ENCODE measurements at places on chromosomes 13 and 19. TPM values are rescaled to one million over a fixed set of nuclear protein-coding genes. Genes with fewer than 3 reads are reported as not detected.

GRCh38 chr13:97976610-97977521 lies 23.4 kb downstream of the IPO5 start:
- peak; percentile 74 for DNase-seq

- DNase-seq, result peak; percentile 34
Measured at GRCh38 chr19:5205381-5205780, 135.2 kb downstream of the PTPRS start.

DNA sequence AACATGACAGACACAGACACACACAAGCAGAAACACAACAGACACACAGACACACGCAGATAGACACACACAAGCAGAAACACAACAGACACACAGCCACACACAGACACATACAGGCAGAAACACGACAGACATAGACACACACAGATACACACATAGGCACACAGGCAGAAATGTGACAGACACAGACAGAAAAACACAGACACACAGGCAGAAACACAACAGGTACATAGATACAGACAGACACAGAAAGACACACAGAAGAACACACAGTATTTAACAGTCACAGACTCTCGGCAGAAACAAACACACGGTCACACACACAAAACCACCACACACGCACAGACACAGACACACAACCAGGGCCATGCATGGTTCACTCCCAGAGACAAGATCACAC lies 905 bp downstream of the TBXA2R start:
- DNase-seq, result no peak

- DNase-seq, result no peak
Measured at GRCh38 chr13:113621046-113621445, 36.5 kb downstream of the TFDP1 start.

DNA sequence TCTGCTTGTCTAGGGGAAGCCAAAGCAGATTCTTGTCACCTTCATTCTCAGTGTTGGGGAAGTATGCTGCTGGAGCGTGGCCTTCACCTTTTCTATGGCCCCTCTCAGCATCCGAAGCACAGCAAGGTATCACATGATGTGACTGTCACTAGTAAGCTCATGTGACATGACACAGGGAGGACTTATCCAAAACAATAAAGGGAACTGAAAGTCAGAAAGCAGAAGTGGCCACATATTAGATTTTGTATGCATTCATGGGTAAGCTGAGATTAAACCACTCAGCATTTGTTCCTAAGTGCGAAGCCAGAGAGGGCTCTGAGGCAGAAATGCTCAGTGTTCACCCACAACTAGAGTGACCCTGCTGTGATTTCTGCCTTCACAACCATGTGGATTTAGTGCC lies 72.8 kb upstream of the PCDH8 start:
- no peak for DNase-seq

The KLK3 gene
- not detected for total RNA-seq

DNA sequence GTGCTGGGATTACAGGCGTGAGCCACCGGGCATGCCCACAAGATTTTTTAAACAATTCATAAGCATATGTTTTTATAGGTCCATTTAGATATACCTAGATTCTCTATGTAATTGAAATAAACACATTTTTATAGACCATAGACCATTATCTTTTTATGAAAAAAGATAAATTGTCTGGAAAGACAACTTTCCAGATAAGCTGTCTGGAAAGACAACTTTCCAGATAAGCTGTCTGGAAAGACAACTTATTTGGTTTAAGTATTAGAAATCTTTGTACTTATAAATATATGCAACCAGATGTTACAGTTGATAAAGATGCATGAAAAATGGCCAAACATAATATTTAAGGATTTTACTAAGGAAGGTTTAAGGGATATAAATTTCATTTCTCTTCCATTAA lies 538.5 kb downstream of the GPC6 start:
- no peak for DNase-seq

- peak; percentile 78 for DNase-seq
Measured at GRCh38 chr19:4058693-4059452, 7.8 kb downstream of the ZBTB7A start.

GRCh38 chr19:3357992-3358688 lies 8.2 kb upstream of the NFIC start:
- DNase-seq, result peak; percentile 79

GRCh38 chr19:38209671-38210457 lies 14.2 kb downstream of the DPF1 start:
- DNase-seq, result peak; percentile 91

DNA sequence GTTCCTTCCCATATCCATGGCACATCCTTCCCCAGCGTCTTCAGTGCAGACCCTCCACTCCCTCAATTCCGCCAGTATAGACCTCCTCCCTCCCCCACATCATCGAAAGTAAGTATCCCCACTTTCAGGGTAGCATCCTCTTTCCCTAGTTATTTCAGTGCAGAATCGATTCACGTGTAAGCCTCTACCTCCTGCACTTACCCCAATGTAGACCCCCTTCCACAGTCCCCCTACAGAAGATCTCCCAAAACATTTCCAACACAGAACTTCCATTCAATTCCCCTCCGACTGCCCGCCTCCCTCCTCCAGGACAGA lies 664 bp downstream of the IRF3 start:
- DNase-seq, result no peak

GRCh38 chr19:41350735-41351338 lies 2.9 kb downstream of the TGFB1 start:
- peak; percentile 64 for DNase-seq

- peak; percentile 96 for DNase-seq
Measured at GRCh38 chr19:3210347-3211017, 14.0 kb upstream of the CELF5 start.

- peak; percentile 97 for DNase-seq
Measured at GRCh38 chr19:913080-913748, at the start of gene R3HDM4. TSS of gene R3HDM4 (minus strand) at chr19:913219. CDS start at chr19:913157, 62 bp downstream.

Data from H7 (cell line).